ENCODE measurements at places on chromosomes 2 and 18.
A peak's percentile ranks its signal among the peaks of the same experiment; 100 is the strongest.

DNA sequence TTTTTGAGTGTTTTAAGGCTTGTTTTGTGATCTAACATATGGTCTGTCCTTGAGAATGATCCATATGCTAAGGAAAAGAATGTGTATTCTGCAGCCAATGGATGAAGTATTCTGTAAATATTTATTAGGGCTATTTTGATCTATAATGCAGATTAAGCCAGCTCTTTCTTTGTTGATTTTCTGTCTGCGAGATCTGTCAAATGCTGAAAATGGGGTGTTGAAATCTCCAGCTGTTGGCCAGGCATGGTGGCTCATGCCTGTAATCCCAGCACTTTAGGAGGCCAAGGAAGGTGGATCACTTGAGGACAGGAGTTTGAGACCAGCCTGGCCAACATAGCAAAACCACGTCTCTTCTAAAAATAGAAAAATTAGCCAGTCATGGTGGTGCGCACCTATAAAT lies 132.7 kb downstream of the DIS3L2 start:
- DNase-seq = no peak

DNA sequence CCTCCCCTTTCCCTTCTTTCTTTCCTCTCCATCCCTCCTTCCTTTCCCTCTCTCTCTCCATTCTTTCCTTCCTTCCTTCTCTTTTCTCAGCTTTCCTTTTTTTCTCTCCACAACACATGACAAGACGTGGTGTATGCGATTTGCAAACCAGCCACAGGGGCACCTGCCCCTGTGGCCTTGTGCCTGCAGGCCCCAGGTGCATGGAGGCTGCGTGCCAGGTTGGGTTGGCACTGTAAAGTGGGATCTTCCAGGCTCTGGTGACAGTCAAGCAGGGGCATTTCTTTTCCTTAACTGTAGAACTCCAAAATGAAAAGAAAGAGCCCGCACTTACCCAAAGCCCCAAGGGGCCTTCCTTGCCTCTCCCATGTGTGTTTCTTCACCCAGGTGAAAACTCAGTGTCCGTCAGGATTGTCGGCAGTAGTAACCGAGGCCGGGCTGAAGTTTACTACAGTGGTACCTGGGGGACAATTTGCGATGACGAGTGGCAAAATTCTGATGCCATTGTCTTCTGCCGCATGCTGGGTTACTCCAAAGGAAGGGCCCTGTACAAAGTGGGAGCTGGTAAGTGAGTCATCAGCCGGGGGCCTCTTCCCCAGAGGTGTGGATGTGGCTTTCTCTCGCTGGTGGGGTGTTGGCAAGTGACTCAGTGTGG lies 50.9 kb downstream of the MARCO start:
- DNase-seq = no peak

GRCh38 chr2:88199912-88200682 lies 30.0 kb downstream of the THNSL2 start:
- DNase-seq = no peak

DNA sequence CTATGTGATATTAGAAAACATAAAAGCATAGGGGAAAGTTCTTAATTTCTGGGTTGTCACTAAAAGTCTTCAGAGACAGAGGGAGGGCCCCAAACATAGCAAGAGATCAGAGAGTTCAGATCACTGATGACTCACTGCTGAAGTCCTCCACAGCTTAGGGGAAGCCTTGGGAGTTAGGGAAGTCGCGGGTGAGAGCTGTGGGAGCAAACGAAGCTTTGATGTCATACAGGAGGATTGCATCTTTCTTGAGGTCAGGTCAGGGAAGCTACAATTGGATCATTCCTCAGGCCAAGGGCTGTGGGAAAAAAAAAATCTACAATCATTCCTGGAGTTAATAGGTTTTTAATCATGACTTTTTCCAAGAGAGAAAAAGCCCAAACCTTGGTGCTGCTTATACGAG lies 96.2 kb downstream of the COPS8 start:
- DNase-seq = peak; percentile 84

GRCh38 chr18:52343138-52343537 lies 3.1 kb downstream of the DCC start:
- no peak for DNase-seq

DNA sequence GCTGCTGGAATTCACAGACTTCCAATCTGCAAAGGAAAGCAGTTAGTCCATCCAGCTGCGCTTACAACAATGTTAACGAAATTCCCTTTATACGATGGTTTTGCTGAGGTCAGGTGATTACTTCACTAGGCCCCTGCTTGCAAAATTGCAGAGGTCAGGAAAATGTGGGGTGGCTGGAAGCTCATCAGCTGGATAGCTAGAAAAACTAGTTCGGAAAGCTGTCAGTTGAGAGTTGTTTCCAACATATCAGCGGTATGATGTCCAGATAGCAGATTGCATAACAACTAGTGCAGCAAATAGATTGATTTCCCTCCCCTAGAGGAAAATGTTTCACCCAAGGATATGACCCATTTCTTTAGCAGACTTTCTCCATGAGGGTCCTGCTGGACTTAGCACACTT lies 2021.1 kb upstream of the CELF4 start:
- no peak for DNase-seq

DNA sequence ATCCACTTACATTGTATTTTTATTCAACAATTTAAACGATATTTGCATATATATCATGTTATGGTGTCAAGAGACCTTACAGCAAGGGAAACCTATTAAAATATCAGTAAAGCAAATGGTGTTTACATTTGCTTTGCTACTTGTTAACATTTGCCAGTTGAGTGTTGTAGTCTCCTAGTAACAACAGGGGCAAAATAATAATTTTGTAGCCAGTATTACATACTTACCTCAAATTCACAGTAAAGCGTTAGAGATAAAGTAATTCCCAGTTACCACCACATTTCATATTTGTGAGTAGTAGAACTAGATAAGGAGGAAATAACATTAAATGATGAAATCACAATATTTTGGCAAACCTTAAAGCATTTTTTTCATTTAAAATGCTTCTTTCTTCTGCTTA lies 71.3 kb downstream of the FASTKD2 start:
- no peak for DNase-seq

- no peak for DNase-seq
These were observed 5.3 kb upstream of the IL36G start for GRCh38 chr2:112972423-112973086.

DNA sequence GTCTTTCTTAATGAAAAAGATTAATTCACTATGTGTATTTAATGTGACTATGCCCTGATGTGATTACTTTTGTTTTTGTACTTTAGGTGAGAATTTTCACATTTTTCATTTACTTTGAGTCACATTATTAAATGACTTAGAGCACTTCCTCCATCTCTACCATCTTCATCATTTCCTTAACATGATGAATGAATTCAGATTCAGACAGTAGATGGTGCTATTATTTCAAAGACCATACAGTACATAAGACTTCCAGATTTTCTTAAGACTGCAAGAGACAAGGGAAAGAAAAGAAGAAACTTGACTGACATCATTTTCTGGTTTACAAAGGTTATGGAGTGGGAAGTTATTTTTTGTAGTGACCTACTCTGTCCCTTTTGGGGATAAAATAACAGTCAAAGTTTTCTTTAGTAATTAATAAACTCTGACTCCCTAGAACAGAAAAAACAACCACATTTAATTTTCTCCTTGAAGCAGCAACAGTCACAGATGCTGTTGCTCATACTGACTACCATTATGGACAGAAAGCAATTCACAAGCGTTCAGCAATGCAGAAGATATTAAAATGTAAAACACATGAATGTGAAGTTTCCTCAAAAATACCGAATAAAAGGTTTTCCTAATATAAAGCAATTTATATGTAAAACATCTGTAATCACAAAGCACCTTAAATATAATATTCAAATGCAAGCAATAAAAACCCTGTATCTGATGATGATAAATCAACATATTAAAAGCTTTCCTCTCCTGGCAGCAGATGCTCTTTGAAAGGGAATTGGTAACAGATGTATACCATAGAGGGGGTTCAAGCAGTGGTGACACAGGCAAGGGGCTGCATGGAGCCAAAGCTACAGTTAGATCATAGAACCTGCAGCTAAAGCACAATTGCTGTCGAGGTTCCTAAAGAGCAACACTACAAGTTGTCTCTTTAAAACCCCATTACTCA lies 1010.9 kb upstream of the NXPH2 start:
- DNase-seq = no peak

DNA sequence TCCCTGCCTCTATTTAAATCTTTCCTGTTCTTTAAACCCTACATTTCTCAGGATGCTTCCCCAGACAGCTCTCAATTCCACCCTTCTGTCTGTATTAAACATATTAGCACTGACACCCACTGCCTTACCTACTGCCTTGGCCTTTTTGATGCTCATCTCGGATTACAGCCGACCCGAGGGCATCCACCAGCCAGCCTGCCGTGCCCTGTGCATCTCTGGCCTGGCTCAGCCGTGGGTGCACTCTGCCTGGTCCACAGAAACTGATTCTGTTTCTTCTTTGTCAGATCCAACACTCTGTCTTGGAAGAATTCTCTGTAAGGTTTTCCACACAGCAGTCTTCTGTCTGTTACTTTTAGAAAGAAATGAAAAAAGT lies 27.2 kb downstream of the TANC1 start:
- DNase-seq = no peak

DNA sequence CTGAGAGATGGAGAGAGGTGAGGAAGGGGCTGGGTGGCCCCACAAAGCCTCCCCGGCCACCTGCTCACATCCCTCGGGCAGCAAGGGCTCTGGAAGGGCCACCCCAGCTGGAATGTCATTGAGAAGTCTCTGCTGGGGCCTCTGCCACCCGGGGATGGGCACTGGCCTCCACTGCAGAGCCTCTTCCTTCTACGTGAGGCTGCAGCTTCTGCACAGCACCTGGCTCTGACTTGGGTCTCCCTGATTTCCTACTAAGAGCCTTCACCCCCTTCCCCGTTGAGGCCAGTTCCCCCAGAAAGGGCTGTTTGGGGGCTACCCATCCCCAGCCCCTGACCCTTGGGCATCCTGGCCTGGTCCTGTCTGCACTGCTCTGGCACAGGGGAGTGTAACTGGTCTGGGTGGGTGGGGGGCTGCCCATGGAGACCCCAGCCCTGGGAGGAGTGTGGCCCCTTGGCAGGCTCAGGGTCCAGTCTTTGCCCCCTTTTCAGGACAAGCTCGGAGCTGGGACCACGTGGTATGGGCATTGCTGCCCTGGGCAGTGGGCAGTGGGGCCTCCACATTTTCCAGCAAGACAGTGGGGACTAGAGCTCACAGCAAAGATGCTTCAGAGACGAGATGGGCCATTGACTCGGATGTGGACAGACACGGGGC lies 5.6 kb downstream of the PDCD1 start:
- no peak for DNase-seq

DNA sequence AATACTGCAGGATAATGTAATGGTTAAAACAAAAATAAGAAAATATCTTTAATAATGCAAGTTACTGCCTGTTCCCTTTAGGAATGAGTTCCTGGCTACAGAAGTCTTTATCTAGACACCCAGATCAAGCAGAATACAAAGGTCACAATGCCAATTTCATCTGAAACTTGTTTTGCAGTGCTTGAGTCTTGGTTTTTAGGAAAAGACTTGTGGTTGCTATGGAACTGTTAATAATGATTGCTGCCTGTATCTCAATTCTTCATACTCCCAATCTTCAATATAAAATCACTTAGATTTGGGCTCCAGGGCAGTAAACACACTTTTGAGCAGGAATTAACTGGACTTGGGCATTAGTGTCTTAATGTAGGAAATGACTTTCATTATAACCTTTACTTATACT lies 14.2 kb downstream of the CAVIN2 start:
- DNase-seq = no peak

- DNase-seq = no peak
These were observed 9.9 kb downstream of the UBE2E3 start for GRCh38 chr2:180990337-180990736.

DNA sequence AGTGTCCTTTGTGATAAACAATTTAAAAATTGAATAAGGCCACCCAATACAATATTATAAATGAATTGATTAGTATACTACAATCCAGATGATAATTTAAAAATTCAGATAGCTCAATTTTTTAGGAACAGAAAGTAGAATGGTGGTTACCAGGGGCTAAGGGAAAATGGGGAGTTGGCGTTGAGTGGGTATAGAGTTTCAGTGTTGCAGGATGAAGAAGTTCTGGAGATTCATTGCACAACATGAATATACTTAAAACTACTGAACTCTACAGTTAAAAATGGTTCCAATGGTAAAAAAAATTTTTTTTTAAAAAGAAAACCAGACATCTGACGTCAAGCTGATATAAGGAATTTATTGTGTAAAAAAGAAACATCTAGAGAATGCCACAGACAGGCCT lies 20.9 kb downstream of the SLC39A6 start:
- DNase-seq = no peak

- no peak for DNase-seq
These were observed 286.8 kb downstream of the CLIP4 start for GRCh38 chr2:29401994-29402393.

DNA sequence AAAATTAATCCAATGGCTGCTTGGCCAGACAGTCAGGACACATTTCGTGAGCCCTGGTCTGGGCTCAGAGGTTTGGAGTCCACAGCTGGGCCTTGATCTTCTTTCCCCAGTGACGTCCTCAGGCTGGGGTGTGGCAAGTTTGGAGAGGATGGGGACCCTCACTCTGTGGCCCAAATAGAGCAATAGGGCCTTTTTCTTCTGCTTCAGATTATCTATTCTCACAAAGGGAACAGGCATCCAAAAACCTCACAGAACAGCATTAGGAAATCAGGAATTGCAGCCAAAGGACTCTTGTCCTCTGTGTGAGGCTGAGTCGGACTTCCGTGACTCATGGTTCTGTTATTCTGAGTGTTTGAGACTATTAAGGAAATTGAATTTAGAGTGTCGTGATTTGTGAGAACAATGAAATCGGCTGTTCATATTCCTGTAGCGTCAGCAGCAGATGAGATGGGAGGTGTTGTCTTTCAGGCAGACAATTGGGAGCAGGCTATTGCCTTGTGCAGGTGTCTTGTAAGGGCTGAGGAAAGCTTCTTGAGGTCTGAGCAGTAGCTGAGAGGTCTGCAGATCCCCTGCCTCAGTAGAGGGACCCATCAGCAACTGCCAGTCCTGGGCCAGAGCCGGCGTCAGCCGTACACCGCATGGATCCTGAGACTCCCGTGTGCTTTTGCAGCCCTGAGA lies 113.8 kb downstream of the SH3RF3 start:
- DNase-seq = peak; percentile 85

GRCh38 chr2:42118754-42119569 lies 50.2 kb upstream of the EML4 start:
- no peak for DNase-seq

- no peak for DNase-seq
These were observed 21.6 kb upstream of the C2orf42 start for GRCh38 chr2:70212298-70212932.

Measured in AG09309 (cell line).